ENCODE measurements at places on chromosomes 3 and 15.

GRCh38 chr15:37040072-37040742 lies 60.1 kb downstream of the MEIS2 start:
- DNase-seq = no peak

GRCh38 chr3:139601191-139601961 lies 61.8 kb upstream of the RBP1 start:
- DNase-seq = no peak

DNA sequence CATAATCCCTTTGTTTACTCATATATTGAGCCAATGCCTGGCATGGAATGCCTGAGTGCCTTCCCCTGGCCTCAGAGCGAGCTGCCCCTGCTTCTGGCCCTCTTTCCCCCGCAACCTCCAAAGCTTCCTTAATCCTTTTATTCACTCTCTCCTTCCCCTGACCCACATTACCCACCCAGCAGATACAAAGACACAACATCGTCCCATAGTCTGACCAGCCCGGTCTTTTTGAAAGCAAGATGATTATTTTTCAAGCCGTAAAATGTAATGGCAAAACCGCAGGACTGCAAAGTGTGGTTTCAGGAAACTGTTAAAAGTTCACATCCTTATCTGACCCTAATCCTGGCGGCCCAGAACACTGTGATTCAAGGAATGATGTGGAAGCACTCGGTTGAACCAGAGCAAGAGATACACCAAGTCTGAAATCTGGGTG lies 78.4 kb upstream of the LRTM1 start:
- no peak for DNase-seq

GRCh38 chr3:121436074-121436473 lies 109.7 kb downstream of the POLQ start:
- no peak for DNase-seq

- no peak for DNase-seq
Observed at GRCh38 chr3:194245975-194246561, 105.1 kb downstream of the CPN2 start.

Data from left hindlimb (tissue), 1 donor.